ENCODE measurements at places on chromosomes 6 and 20.

GRCh38 chr6:54516321-54516720 is 208.1 kb downstream of the TINAG start:
- DNase-seq = no peak

DNA sequence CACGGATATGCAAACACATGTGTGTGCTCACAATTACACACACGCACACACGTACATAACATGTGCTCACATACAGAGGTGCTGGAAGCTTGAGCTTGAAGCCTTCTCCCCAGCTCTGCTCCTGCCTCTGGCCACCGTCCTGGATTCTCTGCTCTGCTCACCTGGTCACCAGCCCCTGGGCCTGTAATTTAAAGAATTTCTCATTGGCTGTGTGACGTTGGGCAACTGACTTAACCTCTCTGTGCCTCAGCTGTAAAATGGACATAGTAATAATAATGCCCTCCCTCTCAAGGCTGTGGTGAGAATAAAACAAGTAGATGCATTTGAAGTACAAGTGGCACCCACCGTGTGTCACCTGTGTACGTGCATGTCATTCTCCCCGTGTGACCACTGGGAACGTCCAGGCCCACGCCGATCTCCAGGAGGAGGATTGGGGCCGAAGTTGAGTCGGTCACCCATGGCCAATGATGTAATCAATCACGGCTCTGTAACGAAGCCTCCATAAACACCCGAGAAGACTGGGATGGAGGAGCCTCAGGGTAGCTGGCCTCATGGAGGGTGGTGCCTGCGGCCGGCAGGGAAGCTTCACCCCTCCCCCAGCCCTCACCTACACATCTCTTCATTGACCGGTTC is 160.9 kb upstream of the AFDN start:
- DNase-seq = no peak

- no peak for DNase-seq
These were observed 413.5 kb downstream of the PRKN start for GRCh38 chr6:162313922-162314660.

GRCh38 chr6:37765182-37765775 is 54.2 kb upstream of the ZFAND3 start:
- no peak for DNase-seq

- no peak for DNase-seq
These were observed 256.1 kb downstream of the PLCB1 start for GRCh38 chr20:8388141-8388540.

GRCh38 chr20:61913423-61914225 is 152.1 kb downstream of the TAF4 start:
- no peak for DNase-seq

DNA sequence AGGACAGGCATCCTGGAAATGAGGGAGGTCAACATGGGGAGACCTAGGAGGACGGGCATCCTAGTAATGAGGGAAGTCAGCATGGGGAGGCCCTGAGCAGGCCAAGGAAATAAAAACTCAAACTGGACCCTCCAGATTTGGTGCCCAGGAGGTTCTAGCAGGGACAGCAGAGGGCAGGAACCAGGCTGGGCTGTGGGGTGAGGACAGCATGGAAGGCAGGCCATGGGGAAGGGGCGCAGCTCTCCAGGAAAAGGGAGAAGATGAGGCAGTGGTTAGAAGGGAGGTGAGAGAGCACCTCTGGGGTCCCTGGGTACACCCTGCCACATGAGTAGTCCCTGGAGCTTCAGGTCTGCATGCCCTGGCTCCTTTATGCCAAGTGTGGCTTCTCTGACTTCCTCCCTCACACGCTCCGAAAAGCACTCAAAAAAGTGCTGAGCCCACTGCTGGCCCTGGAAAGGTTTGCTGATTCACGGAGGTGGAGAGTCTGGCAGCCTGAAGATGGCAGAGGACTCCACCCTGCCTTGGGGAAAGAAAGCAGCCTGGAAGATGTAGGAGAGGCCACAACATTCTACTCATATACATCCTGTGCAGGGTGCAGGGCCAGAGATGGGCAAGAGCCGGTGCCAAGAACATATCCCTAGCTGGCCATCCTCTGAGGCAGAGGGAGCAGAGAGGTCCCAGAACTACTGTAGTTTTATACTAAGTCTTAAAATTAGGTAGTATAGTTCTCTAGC is 154.9 kb downstream of the MRPL14 start:
- no peak for DNase-seq

DNA sequence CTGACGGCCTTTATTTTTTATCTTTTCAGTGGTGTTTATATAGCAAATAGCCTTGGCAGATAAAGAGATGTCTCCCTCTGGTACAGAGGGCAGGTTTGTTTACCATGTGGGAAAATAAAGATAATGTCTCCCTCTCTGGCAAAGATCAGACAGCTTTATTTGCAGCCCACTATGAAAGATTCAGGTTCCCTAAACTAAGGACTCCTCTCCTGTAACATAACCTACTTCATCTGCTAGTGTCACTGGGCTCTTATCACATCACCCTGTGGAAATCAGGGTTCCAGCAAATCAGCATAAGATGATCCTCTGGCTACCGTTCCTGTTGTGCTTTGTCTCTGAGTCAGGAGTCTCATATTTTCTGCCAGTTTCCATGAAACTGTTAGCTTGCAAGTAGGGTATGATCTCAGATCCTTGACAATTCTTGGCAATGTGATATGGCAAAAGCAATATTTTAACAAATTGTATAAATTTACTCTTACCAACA is 3.1 kb downstream of the FBXL4 start:
- no peak for DNase-seq

DNA sequence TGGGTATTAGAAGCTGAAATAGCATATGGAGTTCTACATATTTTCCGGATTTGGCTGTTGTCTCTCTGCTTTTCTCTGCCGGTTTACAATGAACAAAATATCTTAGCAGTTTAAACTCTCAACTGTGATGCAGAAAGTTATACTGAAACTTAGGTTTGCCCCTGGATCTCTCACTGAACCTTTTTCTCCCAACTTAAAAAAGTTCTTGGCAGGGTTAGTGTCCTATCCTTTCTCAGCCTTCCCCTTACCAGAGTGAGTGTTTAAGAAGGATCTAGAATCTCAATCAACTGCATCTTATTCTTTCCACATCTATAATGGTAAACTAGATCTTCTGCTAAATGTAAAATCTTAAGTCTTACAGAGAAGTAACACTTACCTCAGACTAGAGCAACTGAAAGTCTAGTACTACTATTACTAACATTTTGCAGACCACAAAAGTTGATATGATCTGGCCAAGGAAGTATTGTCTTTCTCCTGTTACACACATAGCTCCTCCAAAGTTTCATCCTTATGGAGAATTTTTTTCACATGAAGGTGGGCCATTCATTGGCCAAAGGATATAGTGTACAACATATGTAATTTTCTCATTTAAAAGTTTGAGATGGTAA is 392.3 kb upstream of the RUNX2 start:
- DNase-seq = no peak

GRCh38 chr6:31530659-31531058 is 1.9 kb downstream of the MCCD1 start:
- DNase-seq = no peak

DNA sequence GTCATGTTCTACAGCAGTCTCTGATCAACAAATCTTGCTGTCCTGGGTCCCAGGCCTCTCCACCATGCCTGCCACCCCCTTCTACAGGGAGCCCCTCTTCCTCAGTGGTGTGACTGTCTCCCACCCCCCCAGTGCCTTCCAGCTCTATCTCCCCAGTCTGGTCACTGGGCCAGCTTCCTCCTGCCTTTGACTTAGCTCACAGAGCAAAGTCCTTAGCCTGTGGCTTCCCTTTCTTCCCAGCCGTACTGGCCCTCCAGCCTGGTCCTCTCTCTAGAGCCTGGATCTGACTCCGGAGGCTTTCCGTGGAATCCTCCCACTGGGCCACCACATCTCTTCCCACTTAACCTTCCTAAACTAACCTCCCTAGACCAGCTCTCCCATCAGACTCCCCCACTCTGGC is 17.0 kb downstream of the MAPK13 start:
- DNase-seq = no peak

DNA sequence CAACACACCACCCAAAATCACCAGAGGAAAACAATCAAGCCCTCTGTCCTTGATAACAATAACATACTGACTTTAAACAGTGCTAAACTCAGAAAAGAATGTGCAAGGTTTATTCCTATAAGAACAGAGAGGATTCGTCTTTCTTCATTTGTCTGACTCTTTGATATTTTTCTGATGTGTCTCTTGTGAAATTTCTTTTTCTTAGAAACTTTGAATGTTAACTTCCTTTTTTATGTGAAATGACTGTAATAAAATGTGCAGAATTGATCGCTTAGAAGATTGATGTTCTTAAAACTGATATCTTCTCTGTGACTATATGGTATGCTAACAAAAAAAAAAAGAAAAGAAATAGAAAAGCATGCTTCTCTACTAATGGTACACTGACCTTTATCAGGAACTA is 947.4 kb upstream of the CITED2 start:
- DNase-seq = no peak
